Cardiac fibroblast (primary cell): ENCODE measurements at places on chromosomes 12 and 14.

DNA sequence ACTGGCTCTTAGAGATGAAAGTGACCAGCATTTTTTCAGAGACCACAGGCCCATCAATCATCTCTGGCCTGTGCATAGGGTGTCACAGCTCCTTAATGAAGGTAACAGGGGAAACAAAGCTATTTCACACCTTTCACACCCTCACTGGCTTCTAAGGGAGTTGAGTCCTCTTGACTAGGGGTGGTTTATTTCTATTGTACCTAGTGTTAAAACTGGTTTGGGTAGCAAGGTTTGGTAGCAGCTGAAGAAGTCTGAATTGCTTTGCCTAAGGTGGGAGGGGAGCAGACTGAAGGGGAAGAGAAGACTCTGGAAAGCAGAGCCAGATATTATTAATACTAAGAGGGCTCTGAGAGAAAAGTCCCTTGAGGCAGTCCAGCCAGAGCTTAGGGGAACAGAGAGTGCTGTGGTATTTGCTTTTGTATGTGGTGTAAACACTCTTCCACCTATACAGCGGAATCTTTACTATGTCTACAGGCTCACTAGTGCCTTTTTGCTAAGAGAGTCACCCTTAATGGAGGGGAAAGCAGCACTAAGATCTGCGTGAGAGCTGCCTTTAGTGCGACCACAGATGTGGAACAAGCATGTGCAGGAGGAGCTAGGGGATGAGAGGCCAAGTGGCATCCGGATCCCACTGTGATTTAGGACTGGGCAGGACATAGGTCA is 95.8 kb downstream of the STXBP6 start:
- DNase-seq, result no peak

- no peak for DNase-seq
Observed at GRCh38 chr14:94560291-94560665, 964 bp upstream of the SERPINA4 start.

GRCh38 chr14:55127460-55127951 is 1.5 kb upstream of the LGALS3 start:
- DNase-seq, result peak; percentile 38

DNA sequence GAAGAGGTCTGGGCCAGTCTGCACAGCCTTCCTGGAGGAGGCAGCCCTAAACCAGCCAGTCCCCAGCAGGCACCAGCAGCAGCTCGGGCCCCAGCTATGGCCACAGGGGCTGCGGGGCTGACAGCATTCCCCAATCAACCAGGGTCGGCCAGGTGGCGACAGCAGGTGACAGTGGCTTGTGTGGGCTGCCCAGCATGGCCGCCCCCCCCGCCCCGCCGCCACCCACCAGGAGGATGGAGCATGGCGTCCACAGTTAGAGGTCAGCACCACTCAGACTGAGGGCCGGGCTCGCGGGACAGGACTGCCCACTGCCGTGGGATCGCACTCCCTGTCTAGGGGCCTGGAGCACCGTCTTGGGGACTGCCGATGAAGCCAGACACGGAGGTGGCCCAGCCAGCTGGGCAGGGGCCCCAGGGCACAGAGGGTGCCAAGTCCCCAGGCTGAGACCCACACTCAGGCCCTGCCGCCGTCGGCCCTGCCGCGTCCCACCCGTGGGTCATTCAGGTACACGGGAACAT is 15.0 kb downstream of the AKT1 start:
- DNase-seq, result no peak

GRCh38 chr12:114407842-114408411 is 2.0 kb upstream of the TBX5 start:
- DNase-seq, result no peak

- no peak for DNase-seq
Observed at GRCh38 chr12:39173726-39174125, 268.3 kb upstream of the CPNE8 start.

- DNase-seq, result no peak
Observed at GRCh38 chr12:10939163-10939562, at the start of gene TAS2R14. Gene TAS2R14, minus strand, starts transcription at chr12:10939263. Its CDS starts 56 bp downstream, at chr12:10939207.

- no peak for DNase-seq
Observed at GRCh38 chr14:36226164-36226563, 49.6 kb upstream of the PTCSC3 start.

DNA sequence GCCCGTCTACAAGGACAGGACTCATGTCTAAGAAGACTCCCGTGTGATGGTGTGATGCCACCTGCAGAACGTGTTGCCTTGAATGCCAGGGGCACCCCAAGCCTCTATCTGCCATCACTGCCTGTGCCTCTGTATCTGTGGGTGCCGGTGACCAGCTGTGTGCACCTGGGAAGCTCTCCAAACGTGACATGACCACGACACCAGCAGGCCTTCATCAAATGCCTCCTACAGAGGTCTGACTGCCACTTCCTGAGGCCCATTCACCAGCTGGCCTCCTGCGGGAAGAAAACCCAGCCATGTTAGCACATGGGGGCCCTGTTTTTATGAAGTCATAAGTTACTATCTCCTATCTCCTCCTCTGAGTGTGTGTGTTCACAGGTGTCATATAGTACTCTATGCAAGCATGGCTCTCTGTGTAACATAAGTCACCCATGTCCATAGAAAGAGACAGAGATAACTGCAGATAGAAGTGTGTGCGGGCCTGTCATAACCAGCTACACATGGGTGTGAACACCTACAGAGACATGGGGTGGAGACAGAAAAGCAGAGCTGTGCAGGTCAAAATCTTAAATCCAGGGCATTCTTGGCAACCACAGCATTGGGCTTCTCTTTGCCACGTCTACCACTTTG is 18.3 kb upstream of the SERPINA4 start:
- no peak for DNase-seq

GRCh38 chr12:9866860-9867269 is 2.3 kb downstream of the CLEC2B start:
- DNase-seq, result no peak
